ENCODE measurements at places on chromosomes 5 and 9. TPM values are rescaled to one million over a fixed set of nuclear protein-coding genes. Genes with fewer than 3 reads are reported as not detected.

DNA sequence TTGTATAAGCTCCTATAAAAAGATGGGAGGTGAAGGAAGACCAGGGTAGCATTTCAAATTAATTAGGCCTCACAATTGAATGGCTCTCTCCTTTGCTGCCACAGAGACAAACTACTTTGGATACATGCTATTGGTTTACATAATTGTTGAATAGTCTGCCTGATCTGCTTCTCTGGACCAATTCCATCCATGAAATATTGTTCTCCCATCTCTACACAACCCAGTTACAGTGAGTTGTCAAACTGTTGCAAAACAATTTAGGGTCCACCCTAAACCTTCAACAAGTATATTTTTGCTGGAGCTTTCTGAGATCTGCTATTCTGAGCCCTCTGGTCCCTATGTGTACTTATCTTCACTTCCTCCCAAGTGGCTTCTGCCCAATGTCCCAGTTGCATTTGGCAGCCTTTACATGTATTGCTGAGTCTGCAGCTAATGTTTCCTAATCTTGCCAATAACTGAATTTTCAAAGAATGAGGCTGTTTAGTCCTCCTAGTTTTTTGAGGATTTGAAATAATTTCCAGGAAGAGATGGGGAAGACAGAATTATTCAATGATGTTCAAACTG is 38.9 kb downstream of the AGTPBP1 start:
- DNase-seq: no peak

The DMRT3 gene
- not detected for total RNA-seq

The ARSK gene
- total RNA-seq: 8.9 TPM

GRCh38 chr9:134600836-134601638 is 40.6 kb upstream of the COL5A1 start:
- DNase-seq: no peak

DNA sequence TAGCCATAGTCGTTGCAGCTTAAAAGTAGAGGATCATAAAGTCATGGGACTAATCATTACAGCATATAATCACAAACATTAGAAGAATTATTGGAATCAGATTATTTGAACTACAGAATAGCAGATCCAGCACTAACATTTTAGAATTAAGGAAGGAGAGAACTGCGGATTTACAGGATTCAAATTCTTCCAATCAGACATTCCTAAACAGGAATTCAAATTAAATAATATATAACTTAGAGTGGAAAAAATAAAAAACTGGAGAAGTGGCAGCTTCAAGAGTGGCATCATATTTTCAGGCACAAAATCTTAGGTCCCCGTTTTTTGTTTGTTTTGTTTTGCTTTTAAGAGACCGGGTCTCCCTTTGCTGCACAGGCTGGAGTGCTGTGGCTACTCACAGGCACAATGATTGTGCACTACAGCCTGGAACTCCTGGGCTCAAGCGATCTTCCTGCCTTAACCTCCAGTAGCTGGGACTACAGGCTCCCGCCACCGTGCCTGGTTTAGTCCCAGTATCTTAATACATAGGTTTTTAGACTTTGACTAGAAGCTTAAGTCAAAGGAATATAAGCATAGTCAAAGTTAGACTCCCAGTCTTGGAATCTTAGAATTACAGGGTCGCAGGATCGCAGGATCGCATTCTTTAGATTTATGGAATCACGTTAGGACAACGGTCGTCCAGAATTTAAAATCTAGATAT is 2.1 kb upstream of the FOXE1 start:
- no peak for DNase-seq
